Panc1 (cell line): ENCODE measurements at places on chromosomes 3 and 15. TPM values are rescaled to one million over a fixed set of nuclear protein-coding genes. Genes with fewer than 3 reads are reported as not detected.

GRCh38 chr3:120177151-120177550, 82.9 kb upstream of the GSK3B start:
- DNase-seq: no peak
- H3K27ac ChIP-seq: no peak overlapping the region
- H3K36me3 ChIP-seq: no peaks in the 10 kb centered on the region

DNA sequence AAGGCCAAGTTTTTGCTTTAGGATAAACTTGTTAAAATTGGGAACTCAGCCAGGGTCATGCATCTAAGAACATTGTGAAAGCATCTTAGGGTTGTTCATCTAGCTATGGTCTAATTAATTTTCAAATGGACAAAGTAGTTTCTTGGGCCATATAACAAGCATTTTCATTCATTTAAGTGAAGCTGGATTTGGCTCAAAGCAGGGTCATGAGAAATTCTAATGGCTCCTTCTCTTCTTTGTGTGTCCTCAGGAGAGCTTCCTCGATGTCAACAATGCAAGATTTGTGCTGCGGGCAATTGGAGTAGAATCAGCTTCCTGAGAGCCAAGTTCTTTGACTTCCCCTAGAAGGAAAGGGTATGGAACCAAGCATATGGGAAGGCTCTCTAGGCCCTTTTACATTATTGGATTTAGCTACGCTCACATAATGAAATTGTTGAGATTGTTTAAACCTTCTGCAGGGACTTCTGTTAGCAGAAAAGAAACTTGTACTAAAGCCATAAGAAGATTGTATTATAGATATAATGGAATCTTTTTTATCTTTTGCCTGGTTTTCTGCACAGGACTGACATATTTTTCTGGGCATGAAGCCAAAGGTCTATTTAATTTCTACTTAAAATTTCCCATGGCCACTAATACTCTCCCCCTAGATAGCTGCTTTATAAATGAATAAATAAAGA, 1.8 kb upstream of the SAMMSON start:
- no peaks in the 10 kb centered on the region for H3K27me3 ChIP-seq
- no peak overlapping the region for H3K4me3 ChIP-seq
- DNase-seq: no peak

The POC1A gene
- total RNA-seq: 25.7 TPM

The AADACL2 gene
- total RNA-seq: not detected

DNA sequence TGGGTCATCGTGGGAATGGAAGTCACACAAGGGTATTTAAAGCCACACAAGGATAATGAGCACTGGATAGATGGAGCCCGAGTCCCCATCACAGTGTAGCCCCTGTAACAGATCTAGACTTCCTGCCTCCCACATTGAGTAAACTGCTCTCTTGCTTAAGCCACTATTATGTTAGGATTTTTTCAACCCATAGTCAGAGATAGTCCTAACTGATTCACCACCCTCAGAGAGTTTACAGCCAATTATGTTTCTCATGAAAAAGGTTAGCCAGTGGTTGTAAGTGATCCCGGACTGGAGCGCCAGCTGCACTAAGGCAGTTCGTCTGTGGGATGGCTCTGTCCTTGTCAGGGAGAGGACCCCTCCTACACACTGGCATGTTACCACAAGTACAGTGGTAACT, 77.0 kb downstream of the KLF13 start:
- no peak for DNase-seq
- H3K4me1 ChIP-seq: no peaks in the 10 kb centered on the region
- no peaks in the 10 kb centered on the region for H3K36me3 ChIP-seq

The KBTBD13 gene
- total RNA-seq: not detected

DNA sequence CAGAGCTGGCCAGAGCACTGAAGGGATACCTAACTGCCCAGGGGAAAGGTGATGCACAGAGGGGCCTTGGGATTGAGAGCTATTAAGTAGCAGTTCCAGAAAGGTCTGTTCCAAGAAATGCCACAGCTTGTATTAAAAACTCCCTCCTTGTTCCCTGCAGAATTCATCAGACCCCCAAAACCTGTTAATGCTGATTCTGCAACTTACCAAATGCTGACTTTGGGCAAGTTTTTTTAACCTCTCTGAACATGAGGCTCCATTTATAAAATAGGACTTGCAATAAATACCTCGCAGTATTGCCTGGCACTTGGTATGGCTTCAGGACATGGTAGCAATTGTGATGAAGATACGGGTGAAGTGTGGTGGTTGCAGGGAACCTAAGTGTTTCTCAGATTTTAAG, 30.1 kb upstream of the SYNPR start:
- no peaks in the 10 kb centered on the region for H3K4me1 ChIP-seq
- H3K27ac ChIP-seq: no peak overlapping the region
- no peak overlapping the region for H3K4me3 ChIP-seq
- H3K36me3 ChIP-seq: no peaks in the 10 kb centered on the region

The FANCD2OS gene
- not detected for total RNA-seq

- no peak overlapping the region for H3K27ac ChIP-seq
- DNase-seq: peak; percentile 5
- no peak overlapping the region for H3K4me3 ChIP-seq
- no peaks in the 10 kb centered on the region for H3K4me1 ChIP-seq
Measured at GRCh38 chr3:40800343-40800742, 275.6 kb downstream of the ZNF621 start.

- H3K4me3 ChIP-seq: no peak overlapping the region
- H3K36me3 ChIP-seq: no peaks in the 10 kb centered on the region
- H3K27me3 ChIP-seq: no peaks in the 10 kb centered on the region
- H3K4me1 ChIP-seq: 0 out of 2 replicates have a peak, but pooled peaks cover 4% of the 10 kb centered on the region
- H3K27ac ChIP-seq: no peak overlapping the region
Measured at GRCh38 chr3:51343918-51344687, 41.0 kb upstream of the MANF start.

GRCh38 chr3:24145981-24146822, 201.1 kb downstream of the NR1D2 start:
- H3K36me3 ChIP-seq: no peaks in the 10 kb centered on the region
- H3K4me1 ChIP-seq: peaks cover 7% of the 10 kb centered on the region; the same call in 1 of the 2 replicates
- no peak overlapping the region for H3K27ac ChIP-seq

- H3K4me3 ChIP-seq: no peak overlapping the region
- H3K36me3 ChIP-seq: no peaks in the 10 kb centered on the region
- H3K27me3 ChIP-seq: no peaks in the 10 kb centered on the region
- no peak overlapping the region for H3K27ac ChIP-seq
- no peaks in the 10 kb centered on the region for H3K4me1 ChIP-seq
- no peak for DNase-seq
Measured at GRCh38 chr15:47293466-47294162, 423.7 kb upstream of the SEMA6D start.

The TPRG1 gene
- total RNA-seq: not detected

- no peak overlapping the region for H3K4me3 ChIP-seq
- no peaks in the 10 kb centered on the region for H3K4me1 ChIP-seq
- H3K27me3 ChIP-seq: no peaks in the 10 kb centered on the region
- H3K27ac ChIP-seq: no peak overlapping the region
- H3K36me3 ChIP-seq: no peaks in the 10 kb centered on the region
Measured at GRCh38 chr15:72532991-72533601, 59.0 kb downstream of the ARIH1 start.

The GOLGA6L10 gene
- 3.5 TPM for total RNA-seq

- no peaks in the 10 kb centered on the region for H3K27me3 ChIP-seq
- H3K36me3 ChIP-seq: no peaks in the 10 kb centered on the region
- H3K4me1 ChIP-seq: peaks cover 2% of the 10 kb centered on the region; the same call in 1 of the 2 replicates
- H3K27ac ChIP-seq: no peak overlapping the region
- no peak for DNase-seq
Measured at GRCh38 chr3:52774901-52775864, 2.2 kb upstream of the ITIH1 start.

The WDR93 gene
- 0.18 TPM for total RNA-seq

The TMCO5A gene
- total RNA-seq: not detected
